ENCODE measurements at places on chromosomes 12 and 14.

- peak; percentile 98 for ATAC-seq
These were observed 89.8 kb downstream of the CRADD start for GRCh38 chr12:93766796-93767523.

GRCh38 chr12:12764824-12765223, 20.6 kb upstream of the APOLD1 start:
- ATAC-seq, result peak; percentile 31

DNA sequence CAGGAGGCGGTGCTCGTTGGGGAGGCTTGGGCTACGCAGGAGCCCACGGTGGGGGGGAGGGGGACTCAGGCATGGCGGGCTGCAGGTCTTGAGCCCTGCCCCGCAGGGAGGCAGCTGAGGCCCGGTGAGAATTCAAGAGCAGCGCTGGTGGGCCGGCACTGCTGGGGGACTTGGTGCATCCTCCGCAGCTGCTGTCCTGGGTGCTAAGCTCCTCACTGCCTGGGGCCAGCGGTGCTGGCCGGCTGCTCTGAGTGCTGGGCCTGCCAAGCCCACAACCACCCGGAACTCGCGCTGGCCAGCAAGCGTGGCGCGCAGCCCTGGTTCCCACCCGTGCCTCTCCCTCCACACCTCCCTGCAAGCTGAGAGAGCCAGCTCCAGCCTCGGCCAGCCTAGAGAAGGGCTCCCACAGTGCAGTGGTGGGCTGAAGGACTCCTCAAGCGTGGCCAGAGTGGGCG, 3.2 kb downstream of the METTL25 start:
- no peak for ATAC-seq

- no peak for ATAC-seq
These were observed 109.1 kb downstream of the C12orf50 start for GRCh38 chr12:87920139-87920538.

DNA sequence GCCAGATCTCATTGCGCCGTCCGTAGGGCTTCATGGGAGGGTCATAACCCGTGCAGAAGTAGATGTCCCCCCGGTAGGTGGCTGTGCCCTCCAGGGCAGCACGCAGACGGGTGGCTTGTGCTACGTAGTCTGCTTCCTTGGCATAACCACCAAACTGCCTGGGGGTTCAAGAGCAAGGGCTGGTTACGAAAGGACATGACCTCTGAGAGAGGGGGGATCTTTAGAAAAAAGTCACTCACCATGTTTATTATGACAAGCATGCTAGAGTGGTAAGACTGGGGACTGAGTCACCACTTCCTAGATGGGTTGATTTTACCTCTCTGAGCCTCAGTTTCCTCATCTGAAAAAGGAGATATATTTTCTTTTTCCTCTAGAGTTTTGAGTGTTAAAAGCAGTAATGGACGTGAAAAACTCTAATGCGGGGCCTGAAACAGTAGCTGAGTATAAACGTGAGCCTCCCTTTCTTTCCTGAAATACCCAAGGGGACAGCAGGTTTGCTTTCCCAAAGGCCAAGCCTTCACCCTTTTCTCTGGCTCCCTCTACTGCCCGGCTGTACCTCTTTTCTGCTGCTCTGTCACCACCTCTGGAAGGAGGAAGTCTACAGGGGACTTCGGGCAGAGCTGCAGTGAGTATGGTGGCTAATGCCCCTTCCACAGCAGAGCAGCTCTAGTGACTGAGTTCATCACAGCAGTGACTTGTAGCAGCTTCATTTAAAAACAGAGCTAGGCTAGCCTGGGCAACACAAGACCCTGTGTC, 23.5 kb upstream of the GPRC5D start:
- peak; percentile 49 for ATAC-seq

- ATAC-seq, result no peak
These were observed 14.3 kb downstream of the RERG start for GRCh38 chr12:15206831-15207389.

- ATAC-seq, result no peak
These were observed 391.4 kb downstream of the FUT8 start for GRCh38 chr14:65803885-65804284.

GRCh38 chr14:32087907-32088306, 10.8 kb downstream of the ARHGAP5 start:
- no peak for ATAC-seq

GRCh38 chr14:85573406-85573805, 43.5 kb downstream of the FLRT2 start:
- ATAC-seq, result no peak

DNA sequence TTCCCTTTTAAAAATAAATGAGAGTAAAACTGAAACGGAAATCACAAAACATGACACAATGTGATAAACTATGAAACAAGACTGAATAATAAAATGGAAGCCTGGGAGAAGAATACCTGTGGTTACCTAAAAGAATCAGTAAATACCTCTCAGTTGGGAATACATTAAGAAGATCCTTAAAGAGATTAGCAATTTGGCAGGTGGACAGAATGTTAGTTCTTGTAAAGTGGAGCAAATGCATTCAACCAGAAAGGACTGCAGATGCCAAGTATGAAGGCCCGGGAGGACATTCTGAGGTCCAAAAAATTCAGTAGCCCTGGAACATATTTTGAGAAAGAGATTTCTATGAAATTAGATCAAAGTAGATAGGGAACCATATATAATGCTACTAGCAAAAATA, 861.3 kb upstream of the SEL1L start:
- no peak for ATAC-seq

DNA sequence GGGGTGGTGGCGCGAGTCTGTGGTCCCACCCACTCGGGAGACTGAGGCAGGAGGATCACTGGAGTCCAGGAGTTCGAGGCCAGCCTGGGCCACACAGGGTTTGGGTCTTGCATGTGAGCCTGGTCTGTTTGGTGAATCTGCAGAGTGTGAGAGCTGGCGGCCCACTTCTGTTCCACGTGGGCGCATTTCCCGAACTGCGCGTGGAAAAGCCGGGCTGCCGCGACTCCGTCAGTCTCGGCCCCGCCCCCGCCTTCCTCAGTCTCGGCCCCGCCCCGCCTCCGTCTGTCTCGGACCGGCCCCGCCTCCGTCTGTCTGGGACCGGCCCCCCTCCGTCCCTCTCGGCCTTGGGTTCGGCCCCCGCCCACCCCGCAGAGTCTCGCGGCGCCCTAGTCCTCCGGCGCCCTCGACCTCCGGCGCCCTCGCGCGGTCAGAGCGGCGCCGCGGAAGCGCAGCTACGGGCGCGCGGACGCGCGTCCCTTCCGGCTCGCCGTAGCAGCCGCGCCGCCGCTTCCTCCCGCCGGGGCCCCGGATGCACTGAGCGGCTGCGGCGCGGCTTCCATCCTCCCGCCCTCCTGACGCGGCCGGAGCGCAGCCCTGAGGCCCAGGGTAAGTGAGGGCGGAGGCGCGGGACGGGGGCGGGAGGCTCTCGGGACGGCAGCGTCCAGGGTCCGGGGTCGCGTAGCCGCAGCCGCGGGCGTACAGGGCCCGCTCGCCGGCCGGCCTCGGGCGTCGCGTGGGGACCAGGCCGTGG, at the start of gene EP400:
Gene EP400, plus strand, starts transcription at position 512 of the 751 bp plus-strand sequence. CDS start 10,678 bp downstream, outside the sequence.
- ATAC-seq, result peak; percentile 93

- ATAC-seq, result peak; percentile 42
These were observed 8.9 kb downstream of the FAM186A start for GRCh38 chr12:50387487-50387886.

DNA sequence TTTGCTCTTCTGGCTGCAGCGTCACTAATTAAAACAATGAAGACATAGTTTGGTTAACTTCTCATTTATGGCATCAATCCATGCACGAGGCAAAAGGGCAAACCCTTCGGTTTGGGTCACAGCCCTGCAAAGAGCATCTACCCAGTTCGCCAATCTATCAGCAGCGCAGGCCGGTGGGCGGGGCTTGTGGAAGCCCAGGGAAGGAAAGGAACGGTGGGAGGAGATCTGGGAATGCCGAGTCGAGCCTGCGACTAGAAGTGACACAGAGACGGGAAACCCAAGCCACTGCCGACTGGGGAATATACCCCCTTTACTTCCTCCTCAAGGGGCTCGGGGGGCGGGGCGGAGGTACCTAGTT, 466 bp downstream of the KICS2 start:
- ATAC-seq, result peak; percentile 95

GRCh38 chr14:50343434-50343833, 31.3 kb downstream of the DMAC2L start:
- no peak for ATAC-seq

- no peak for ATAC-seq
These were observed 59.3 kb upstream of the DIO3 start for GRCh38 chr14:101501858-101502615.

DNA sequence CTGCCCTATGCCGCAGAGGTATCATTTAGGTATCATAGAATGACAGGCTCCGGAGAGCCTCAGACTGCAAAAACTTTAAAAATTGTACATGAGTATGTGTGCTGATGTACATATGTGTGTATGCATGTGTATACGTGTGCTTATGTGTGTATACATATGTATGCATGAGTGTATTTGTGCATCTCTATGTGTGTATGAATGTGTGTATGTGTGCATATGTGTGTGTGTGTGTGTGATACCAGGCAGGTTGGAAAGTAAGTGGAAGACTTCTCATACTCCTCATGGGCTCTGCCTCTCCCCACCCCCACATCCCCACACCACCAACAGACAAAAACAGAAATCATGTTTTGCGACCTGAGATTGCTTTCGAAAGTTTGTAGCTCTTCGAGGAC, 621 bp upstream of the TMEM117 start:
- no peak for ATAC-seq

DNA sequence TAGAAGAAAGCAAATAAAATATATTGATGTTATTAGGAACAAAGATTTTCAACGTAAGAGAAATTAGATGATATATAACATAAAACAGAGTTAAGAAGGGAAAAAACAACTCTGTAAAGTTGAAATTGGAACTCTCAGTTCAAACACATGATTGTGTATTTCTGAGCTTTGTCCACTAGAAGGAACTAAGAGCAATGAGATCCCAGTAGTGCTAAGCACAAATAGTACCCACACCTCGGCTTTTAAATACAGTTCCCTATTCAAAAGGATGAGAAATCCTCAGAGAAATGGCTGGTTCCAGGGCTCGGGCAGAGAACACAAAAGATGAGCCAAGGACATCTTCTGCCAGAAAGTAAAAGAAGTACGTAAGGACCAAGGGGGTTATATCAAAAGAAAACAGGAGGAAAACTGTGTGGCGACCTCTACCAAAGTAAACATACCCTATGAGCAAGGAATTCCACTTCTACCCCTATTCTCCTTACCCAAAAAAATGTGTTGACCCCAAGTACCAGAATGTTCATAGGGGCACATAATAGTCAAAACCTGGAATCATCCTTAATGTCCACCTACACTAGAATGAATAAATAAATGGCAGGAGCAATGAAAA, 96.6 kb downstream of the SPTSSA start:
- peak; percentile 52 for ATAC-seq

DNA sequence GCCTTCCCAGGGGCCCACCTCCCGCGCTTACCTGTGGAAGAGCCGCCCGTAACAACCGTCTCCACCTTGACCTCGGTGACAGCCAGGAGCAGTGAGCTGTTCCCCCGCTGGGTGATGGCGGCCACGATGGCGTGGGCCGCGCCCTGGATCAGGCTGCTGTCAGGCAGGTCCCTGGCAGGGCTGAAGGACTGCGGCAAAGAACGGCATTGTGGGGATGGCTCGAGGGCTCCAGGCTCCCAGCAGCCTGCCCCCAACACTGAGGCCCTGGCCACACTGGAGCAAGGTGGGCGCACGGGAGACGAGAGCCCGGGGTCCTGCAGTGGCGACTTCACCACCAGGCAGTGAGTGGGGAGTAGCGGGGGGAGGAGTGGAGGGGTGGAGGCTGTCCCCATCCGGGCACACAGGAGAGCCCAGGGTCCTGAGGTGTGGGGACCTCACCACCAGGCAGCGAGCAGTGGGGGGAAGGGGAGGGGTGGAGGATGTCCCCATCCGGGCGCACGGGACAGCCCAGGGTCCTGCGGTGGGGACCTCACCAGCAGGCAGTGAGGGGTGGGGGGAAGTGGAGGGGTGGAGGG, 25.0 kb downstream of the JAG2 start:
- no peak for ATAC-seq

- no peak for ATAC-seq
These were observed 69.3 kb downstream of the BCAT1 start for GRCh38 chr12:24879644-24880043.

DNA sequence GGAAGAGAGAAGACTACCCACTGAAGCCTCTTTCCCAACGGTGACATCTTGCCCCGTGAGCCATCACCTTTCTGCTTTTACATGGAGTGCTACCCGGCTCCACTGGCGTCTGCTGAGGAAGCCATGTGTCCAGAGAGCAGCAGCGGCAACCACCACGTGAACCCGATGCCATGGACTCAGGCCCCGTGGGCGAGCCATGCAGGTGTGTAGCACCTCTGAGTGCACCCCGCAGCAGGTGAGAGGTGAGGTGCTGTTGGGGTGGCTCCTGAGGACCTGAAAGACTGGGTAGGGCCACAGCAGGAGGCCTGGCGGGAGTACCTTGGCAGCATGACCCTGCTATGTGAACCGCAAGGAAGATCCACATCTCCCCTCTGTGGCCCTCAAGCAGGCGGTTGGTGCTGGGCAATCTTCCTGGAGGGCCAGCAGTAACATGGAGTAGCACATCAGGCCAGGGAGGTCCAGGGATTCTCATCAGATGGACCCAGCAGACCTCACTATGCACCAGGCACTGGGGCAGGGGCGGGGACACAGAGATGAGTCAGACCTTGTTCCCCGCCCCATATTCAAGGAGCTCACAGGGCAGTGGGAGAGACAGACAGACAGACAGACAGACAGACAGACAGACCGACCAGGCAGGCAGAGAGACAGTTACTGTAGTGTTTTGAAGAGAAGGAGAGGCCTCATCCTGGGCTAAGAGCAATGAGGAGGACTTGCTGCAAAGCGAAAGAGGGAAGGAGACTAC, 129.6 kb downstream of the PAPOLA start:
- no peak for ATAC-seq

Data from SK-N-SH treated with all-trans-retinoic acid at 6 μM for 48 hours (cell line).